GM23248 (cell line): ENCODE measurements at places on chromosomes 5 and 9.

DNA sequence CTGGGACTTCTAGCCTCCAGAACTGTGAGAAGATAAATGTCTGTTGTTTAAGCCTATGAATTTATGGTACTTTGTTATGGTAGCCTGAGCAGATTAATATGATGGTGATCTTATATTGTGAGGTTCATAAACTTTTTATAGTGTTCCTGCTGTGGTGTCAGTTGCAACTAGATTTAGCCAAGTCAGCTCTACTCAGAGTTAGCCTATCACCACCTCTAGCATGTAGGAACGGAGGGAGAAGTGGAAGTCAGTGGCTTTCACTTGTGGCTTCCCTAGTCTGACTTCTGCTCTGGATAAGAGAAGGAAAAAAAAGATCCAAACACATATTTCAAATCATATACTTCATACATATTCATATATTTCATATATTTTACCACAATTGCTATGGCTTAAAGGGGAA is 6.6 kb downstream of the POC5 start:
- DNase-seq: no peak

DNA sequence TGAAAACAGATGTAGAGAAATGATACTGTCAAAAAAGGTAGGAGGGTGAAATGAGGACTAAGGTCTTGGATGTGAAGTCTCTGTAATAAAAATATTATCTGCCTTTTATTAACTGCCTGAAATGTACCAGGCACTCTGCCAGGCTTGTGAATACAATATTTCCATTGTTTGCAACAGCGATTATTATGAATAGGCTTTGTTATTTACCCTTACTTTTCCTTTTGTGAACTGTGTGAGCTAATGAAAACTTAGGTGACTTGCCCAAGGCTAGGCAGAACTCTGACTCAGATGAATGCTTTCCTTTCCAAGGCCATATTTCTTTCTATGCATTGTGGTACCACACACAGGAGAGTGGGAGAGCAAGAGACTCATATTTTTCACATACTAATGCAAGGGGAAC is 204.1 kb downstream of the CDH12 start:
- DNase-seq: no peak

DNA sequence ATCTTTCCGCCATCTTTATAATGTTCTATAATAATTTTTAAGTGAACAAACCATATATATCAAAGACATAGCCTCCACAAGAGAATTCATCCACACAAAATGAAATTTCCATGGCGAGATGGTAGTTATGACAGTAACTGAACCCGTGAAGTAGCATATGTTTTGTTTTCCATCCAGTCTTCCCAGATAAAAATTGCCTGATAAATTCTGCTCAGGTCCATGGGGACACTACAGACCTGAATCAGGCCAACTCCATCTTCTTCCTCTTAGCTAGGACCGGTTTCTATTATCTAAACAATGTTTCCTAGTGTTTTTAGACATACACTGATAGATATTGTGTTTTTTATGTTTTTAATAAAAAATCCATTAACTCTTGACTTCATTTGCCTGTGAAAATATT is 235.7 kb downstream of the PLK2 start:
- DNase-seq: no peak

- DNase-seq: no peak
Observed at GRCh38 chr9:130165579-130165978, 6.6 kb upstream of the NCS1 start.

DNA sequence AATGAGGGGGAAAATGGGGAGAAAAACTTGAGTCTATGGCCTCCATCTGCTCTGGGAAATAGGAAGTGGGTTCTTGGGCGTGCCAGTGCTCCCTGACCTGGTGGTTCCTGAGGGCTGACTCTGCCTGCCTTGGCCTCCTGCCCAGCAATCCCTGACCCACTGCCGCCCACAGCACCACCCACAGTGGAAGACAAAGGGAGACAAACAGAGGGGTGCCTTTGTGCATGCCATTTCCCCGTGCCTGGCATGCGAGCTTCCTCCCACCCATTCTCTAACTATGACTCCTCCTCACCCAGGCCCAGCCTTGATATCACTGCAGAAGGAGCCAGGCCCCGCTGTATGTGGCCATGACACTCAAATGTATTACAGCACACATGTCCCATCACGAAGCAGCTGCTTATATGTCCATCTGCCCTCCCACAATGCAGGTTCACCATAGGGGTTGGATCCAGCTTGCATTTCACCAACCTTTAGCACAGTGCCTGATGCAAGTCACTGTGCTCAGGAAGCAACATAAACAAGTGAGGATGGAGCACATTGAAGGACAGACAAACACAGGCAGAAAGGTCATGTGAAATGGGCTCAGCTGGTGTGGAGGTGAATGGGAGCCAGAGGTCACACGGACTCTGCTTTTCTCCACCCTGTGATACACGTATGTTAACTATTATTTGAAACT is 84.4 kb downstream of the ADRB2 start:
- DNase-seq: peak; percentile 54

DNA sequence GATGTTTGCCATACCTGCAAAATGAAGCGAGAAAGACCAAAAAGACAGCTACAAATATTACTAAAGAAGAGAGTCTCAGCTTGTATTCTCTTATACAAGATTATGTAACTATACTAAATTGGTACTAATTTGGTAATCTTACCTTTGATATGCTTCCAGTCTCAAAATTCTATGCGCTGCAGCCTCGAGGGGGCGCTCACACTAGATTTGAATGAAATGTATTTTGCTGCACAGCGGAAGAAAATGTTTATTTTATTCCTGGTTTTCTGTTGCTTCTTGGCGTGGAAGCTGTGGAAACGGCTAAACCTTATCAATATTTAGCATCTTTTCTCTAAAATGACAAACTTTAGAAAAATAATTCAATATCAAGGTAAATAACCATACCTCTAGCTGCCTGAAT is 267.0 kb upstream of the NUDT12 start:
- no peak for DNase-seq
